HL-60 (cell line): ENCODE measurements at places on chromosomes 16 and 17.

DNA sequence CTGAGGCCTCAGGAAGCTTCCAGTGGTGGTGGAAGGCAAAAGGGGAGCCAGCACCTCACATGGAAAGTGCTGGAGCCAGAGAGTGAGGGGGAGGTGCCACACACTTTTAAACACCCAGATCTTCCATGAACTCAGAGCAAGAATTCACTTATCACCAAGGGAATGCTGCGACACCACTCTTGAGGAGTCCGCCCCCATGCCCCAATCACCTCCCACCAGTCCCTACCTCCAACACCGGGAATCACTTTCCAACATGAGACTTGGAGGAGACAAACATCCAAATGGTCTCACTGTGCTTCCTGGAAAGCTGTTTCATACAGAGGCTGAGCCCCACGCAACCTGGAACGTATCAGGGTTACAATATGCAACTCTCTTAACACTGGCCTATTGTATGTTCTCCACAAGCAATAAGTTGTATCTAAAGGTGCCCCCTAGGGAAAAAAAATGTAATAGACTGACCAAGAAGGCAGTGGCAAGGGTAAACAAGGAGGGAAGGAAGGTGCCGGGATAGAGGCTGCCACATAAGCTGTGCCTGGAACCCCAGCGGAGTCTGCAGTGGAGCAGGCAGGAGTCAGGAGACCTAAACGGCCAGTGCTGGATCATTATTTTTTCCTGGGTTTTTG, 106.7 kb upstream of the FOXF1 start:
- no peak for DNase-seq

- DNase-seq = no peak
These were observed 89.2 kb upstream of the WSCD1 start for GRCh38 chr17:5980941-5981340.

- no peak for DNase-seq
These were observed 118.5 kb upstream of the ZFHX3 start for GRCh38 chr16:73166441-73166851.

DNA sequence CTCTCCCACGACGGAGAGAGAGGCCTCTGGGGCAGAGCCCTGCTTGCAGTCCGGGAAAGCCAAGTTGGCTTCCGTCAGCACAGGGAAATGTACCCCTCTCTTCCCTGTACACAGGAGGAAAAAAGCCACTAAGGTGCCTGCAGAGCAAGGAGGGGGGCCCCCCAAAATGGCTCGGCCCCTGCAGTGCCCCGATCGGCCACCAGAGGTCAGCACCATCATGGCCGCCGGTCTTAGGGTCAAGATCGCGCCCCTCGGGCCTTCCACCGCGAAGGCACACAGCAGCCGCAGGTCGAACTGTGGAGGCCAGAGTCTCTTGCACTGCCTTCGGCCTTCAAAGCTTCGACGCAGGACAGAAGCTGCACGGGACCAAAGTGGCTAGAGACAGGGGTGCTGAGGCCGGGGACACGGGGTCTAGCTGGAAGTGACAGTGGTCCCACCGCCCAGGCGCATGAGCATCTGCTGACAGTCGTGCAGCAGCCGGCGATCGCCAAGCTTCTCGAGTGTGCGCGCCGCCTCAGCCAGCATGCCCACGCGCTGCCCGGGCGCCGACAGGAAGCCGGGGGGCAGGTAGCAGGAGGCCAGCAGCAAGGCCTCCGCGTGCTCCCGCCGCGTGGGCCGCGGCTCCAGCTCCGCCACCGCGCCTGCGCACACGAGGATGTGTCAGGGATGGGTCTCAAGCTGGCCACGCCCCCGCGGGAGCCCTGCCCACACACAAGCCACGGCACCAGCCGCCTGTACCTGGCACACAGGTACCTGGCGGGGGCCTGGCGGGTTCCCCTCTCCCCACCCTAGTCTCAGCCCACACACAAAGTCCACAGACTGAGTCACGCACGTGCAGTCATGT, 24.4 kb downstream of the SREBF1 start:
- DNase-seq = peak; percentile 29

DNA sequence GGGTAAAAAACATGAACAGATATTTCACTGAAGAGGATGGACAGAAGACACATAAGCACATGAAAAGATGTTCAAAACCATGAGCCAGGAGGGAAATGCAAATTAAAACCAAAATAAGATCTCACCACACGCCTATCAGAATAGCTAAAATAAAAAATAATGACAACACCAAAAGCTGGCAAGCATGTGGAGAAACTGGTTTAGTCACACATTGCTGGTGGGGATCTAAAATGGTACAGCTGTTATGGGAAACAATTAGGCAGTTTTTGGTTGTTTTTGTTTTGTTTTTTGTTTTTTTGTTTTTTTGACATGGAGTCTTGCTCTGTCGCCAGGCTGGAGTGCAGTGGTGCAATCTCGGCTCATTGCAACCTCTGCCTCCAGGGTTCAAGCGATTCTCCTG, 44.7 kb upstream of the TEKT3 start:
- no peak for DNase-seq

GRCh38 chr17:42017866-42018200, 594 bp upstream of the DNAJC7 start:
- no peak for DNase-seq

GRCh38 chr17:67139784-67140665, 95.7 kb downstream of the CACNG1 start:
- DNase-seq = no peak

- no peak for DNase-seq
These were observed 159.5 kb downstream of the CCDC182 start for GRCh38 chr17:57585341-57586195.

DNA sequence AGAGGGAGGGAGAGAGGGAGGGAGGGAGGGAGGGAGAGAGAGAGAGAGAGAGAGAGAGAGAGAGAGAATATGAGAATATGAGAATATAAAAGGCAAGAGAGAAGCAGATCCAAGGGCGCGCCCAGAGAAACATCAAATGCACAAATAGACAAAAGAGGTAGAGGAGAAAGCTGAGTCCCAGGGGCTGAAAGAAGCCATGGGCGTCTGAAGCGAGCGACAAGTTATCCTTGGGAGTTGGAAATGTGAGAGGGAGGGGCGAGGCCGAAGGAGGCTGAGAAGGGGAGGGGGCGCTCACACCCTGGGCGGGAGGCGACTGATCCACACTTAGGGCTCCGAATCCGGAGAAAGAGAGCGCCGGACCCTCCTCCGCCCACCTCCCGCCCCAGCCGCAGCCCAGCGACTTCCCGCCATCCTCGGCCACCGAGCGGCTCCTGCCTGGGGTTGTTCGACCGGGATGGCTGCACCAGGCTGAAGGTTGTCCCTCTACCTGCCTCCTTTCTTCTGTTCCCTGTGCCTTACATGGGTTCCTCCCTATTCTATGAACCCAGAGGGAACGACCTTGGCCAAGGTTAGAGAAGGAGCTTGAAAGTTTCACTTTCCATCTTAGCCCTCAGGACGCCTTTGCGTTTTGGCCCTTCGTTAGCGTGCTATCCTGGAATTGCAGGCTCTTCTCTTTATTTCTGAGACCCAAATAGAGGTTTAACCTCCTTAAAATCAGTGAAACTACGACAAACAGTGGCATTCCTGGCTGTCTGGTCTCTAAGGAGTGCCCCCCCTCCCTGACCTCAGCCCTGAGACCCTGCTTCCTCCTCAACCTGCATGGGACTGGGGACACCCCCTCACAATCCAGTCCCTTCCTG, 21.2 kb upstream of the HOXB9 start:
- no peak for DNase-seq

DNA sequence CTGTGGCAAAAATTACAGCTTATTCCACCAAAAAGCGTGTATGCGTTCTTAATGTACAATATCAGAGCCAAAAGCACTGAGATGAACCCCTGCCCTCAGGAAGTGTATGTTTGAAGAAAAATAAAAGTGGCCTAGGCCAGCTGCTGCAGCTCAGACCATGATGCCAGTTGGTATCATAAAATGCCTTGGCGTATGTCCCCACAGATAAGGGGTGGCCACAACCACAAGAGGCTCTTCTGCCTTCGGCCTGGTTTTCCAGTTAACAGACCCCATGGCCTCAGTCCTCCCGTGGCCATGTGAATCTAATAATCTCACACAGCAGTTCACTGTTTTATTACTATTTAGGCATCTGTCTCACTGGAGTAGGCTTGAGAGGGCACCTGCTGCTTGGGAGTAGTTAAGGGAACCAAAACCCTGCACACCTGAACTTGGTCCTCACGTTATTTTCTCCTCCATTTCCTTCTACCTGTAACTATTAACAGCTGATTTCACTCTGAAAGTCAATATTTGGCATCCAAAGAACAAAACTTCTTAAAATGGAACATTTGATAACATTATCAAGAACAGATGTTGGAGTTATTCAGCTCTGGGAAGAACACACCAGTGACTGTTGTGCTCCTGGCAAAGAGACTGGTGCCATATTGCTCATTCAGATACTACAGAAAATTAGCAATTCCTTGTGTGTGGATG, 34.8 kb upstream of the ERN1 start:
- no peak for DNase-seq

DNA sequence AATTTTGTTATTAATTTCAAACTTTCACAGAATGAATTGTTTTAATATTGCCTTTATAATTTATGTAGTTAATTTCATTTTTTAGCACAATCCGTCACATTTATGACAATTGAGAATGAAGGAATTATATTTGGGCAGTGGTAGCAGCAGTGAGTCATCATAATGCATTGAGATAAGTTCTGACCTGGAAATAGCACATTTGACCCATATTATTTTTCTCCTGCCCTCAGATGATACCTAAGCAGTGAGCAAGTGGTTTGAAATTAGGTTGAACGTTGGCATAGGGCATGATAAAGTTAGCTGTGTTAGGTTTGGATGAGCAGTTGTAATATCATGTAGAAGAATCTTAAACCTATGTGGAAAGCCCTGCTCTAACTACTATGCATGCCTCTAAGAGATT, 1431.3 kb upstream of the CDH8 start:
- DNase-seq = no peak

DNA sequence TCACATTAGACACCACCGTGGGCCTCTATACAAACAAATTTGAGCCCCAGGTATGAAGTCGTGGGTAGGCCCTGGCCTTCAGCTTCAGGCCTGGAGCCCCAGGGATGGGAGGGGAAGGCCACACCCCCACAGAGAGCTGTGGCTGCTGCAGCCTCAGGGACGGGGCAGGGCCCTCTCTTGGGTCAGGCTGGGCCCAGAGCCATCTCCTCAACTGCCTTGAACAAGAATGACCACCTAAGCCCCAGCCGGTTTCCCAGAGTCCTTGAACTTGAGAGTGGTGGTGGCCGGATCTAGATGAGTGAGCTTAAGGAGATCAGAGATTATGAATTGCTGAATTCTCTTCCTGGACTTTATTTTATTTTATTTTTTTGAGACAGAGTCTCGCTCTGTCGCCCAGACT, 18.6 kb downstream of the SCNN1B start:
- DNase-seq = no peak

- no peak for DNase-seq
These were observed 308.7 kb upstream of the TNRC6C start for GRCh38 chr17:77649717-77650211.

GRCh38 chr17:7234083-7234951, at the start of gene DVL2:
TSS of gene DVL2 (minus strand) at chr17:7234517. CDS start at chr17:7234262, 255 bp downstream.
- DNase-seq = peak; percentile 87

- DNase-seq = peak; percentile 89
These were observed 42.4 kb upstream of the NUDT7 start for GRCh38 chr16:77679901-77680300.

GRCh38 chr16:68389750-68390371, 58.4 kb downstream of the SMPD3 start:
- DNase-seq = no peak

DNA sequence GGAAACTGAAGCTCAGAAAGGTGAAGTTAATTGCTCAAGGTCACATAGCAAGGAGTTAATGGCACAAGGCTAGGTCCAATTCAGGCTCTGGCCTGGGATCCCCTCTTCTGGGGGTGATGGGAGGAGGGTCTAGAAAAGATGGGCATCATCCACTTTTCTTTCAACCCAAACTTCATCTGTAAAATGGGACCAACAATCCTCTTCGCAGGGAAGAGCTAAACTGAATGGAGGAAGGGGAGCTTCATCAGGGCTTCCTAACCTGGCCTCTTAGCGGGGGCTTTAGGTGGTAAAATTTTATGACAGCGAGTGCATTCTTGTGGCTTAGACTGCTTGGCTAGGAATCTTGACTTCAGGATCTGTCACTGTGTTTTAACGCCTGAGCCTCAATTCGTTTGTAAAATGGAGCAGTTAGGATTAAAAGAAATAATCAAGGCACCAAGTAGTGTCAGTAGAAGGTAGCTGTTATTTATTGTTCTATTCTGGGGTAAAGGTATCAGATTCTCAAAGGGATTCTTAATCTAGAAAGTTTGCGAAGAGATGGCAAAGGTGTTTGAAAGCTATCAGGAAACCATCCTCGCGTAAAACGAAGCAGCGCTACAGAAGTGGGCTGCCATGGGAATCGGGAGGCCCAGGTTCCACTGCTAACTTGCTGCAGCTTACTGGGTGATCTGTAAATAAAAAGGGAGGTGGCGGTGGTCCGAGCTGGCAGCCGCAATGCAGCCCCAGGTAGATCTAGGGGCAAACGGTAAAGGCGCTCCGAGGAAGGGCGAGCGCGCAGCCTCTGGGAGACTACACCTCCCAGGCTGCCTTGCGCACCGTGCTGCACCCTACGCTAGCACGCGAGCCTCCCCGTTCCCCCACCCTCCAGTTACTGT, 1.5 kb upstream of the SRCAP start:
- no peak for DNase-seq

DNA sequence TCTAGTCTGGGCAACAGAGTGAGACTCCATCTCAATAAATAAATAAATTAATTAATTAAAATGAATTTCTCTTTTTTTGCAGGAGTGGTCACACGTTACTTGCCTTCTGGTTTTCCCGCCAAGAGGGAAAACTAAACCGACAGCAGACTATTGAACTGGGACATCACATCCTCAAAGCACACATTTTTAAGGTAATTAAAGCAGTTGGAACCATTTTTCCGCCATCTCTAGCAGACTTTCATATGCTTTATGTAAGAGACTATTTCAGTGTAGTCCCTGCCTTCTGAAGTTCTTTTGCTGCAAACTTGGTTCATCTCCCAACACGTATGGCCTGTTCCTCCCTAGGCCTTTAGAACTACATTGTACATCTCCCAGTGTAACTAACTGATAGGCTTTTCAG, 66.5 kb downstream of the CYB561 start:
- DNase-seq = no peak

DNA sequence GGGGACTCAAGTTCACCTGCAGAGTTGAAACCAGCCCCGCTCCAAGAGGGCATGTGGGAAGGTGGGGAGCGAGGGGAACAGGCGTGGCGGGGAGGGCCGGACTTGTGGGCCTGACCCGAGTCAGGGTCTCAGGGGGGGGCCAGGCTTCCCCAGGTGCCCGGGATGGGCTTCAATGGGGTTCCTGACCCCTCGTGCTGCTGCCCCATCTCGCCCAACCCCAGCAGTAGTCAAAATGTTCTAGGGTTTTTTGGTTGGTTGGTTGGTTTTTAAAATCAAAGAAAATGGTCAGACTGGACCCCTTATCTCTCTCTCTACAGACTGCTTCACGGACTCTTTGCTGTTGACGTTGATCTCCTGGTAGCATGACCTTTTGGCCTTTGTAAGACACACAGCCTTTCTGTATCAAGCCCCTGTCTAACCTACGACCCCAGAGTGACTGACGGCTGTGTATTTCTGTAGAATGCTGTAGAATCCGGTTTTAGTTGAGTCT, 69.5 kb downstream of the AMFR start:
- DNase-seq = no peak
